ENCODE measurements at places on chromosomes 1 and 21.

DNA sequence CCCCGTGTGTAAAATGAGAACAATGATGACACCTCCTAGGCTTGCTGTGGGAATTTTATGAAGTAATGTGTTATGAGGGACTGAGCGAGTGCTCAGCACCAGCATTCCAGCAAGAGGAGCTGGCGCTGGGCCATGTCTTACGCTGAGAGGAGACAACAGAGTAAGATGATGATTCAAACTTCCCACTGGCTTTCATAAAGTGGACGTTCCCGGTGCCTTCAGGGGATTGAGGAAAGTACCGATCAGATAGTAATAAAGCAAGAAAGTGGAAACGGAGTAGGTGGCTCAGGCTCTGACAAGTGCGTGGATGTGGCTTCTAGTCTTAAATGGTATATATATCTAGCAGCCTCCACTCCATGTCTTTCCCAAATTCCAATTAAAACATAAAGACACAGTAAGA, 23.8 kb downstream of the EPHA10 start:
- DNase-seq = no peak

GRCh38 chr21:45792682-45793383, 149.3 kb downstream of the PCBP3 start:
- DNase-seq = no peak

DNA sequence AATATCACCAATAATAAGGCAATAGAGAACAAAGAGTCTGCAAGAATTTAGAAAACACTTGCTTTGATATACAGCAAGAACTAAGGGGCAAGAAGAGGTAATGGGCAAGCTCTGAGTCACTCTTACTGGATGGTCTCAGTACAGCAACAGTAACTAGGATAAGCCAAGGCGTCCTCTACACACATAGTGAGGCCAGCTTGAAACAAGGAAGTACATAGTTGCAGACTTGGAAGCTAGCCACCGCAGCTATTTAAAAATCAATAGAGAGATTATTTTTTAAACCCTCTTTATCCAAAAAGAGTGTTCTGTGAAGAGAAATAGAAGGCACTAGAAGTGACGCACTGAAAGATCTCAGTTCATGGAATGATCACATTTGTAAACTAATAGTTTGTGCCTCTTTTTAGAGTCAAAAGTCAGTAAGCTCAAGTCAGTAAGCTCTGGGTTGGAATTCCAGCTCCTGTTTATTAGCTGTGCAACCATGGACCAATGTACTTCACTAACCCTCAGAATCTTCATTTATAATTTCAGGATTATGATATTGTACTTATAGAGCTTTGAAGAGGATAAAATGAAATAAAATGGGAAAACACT, 118.6 kb downstream of the AKT3 start:
- no peak for DNase-seq

- DNase-seq = no peak
Observed at GRCh38 chr1:41045740-41046139, 24.2 kb upstream of the SLFNL1 start.

- no peak for DNase-seq
Observed at GRCh38 chr1:167782946-167783345, 61.2 kb downstream of the MPZL1 start.

DNA sequence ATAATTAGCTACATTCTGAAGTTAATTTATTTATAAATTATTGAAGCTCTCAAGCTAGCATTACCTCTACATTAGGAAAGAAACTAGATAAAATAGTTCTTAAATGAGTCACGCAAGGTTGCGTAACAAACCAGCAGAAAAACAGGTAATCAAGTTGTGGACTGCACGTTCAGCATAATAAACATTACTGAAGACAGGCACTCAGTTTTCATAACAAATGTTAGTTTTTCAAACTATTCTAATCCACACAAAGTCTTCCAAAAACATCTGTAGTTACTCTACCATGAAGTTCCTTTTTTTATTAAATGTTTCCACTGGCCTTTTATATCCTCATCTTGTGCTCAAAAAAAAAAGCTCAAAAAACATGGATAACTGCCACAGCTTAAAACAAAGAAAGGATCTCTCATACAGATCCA, 1.3 kb downstream of the TOR1AIP2 start:
- no peak for DNase-seq

DNA sequence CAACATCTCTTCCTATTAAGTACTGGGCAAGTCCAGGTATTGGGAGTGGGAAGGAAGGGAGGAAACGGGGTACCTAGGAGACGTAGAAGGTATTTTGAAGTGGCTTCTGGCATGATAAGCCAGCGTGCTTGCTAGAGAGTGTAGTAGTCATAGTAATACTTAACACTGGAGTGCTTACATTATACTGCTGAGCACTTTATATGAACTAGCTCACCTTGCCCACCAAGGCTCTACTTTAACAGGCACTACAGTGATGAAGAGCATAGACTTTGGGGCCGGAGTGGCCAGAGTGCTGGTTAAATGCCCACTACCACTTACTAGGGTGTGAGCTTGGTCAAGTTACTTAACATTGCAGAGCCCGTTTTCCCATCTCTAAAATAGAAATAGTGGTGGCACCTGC, 61.7 kb downstream of the ACP6 start:
- DNase-seq = no peak
